ENCODE measurements at places on chromosomes 3 and 15.
A peak's percentile ranks its signal among the peaks of the same experiment; 100 is the strongest.

DNA sequence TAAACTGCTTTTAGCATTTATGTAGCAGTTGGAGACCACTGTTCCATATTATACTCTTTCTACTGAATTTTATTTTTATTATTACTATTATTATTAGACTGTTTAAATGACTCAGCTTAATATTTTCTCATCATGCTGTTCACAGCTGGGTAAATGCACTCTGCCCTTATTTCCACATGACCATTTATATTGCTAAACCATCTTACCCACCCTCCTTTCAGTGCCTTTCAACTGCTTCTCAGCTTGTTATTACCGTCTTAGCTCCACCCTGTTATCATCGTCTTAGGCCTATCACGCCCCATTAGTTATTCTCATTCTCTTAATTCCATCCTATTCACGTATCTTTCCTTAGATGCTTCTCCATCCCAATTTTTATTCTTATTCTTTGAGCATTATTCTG lies 212.6 kb downstream of the GAP43 start:
- no peak for DNase-seq

GRCh38 chr15:74364936-74365597 lies 2.4 kb downstream of the CYP11A1 start:
- no peak for DNase-seq

GRCh38 chr15:88776646-88777045 lies 26.6 kb upstream of the ACAN start:
- no peak for DNase-seq

DNA sequence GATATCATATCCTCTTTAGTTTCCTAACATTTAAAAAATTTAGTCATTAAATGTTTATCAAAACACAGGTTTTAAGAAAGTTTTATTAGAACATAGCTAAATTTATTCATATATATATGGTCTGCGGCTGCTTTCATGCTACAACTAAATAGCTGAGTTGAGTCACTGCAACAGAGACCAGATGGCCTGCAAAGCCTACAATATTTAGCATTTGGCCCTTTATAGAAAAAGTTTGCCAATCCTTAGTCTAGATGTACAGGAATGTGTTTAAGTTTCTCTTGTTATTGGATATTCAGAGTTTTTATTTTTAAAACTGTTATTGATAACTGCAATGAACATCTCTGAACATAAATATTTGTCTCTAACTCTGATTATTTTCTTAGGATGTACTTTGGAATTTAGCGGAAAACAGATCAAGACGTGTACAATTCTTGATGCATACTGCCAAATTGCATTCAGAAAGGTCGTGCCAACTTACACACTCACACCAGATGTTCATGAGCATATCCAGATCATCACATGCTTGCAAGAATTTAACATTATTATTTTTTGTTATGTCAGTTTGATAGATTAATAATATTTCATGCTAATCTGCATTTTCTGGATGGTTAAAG lies 157.9 kb downstream of the STAC start:
- DNase-seq, result no peak

DNA sequence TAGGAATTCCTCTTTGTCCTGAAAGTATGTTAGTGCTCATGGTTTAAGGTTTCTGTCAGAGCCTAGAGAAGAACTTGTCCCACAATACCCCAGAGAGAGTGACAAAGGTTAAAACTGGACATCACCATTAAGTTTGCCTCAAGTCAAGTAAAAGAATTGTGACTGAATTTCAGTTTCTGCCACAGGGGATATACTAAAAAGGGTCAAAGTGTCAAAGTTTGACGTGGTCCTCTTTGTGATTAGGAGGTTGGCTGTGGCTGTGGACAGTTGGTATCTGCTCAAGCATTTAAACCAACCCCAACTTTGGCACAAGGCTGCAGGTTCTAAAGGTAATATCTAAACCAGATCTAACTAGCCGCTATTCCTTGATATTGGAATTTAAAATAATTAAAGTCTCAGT lies 26.1 kb downstream of the FMN1 start:
- no peak for DNase-seq

GRCh38 chr15:35921046-35921445 lies 375.1 kb upstream of the DPH6 start:
- no peak for DNase-seq

DNA sequence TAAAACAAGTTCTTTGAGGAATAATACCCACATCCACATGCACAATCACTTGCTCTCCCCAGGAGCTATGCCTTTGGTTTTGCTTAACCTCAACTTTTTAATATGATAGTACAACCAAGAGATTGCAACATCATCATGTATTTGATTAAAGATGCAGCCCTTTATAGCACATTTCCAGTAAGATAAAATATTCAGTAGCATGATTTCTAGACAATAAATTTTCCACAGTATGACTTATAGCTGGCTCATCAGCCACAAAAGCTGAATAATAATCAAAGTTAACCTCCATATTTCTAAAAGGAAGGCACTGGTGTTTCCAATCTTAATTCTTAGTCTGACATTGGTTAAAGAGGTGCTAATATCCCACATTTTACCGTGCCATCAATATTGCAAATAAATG lies 622.5 kb downstream of the TBL1XR1 start:
- DNase-seq, result no peak

GRCh38 chr3:122952520-122952919 lies 75.0 kb downstream of the SEMA5B start:
- DNase-seq, result no peak

DNA sequence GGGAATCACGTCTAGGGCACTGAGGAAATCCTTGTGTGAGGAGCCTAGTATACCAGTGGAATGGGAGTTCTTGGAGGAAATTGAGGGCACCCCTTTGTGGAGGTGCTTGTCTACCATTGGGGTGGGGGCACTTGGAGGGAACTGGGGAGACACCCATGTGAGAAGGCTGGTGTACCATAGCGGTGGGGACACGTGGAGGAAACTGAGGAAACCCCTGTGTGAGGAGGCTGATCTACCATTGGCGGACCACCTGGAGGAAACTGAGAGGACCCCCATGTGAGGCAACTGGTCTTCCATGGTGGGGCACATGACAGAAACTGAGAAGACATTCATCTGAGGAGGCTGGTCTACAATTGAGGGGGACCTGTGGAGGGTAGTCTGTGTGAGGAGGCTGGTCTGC lies 164.5 kb downstream of the FBLN2 start:
- no peak for DNase-seq

GRCh38 chr3:112958811-112959560 lies 15.9 kb downstream of the CD200R1 start:
- DNase-seq, result no peak

GRCh38 chr15:79451361-79451999 lies 19.3 kb downstream of the MINAR1 start:
- no peak for DNase-seq

DNA sequence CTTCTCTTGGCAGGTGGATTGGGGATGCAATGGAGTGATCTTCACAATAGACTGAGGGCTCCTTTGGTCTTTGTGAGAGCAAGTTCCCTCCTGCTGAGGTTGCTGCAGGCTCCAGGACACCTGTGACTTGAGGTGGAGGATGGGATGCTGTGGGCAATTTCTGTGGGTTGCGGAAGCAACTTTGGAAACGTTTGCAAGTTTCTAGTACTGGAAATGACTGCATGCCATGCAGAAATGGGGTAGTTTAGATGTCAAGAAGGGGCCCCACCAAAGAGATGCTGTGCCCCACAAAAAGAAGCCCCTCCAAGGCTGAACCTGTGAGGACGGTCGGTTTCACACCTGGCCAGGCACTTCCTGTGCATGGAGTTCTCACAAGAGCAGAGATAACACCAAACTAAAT lies 80.4 kb upstream of the XCR1 start:
- no peak for DNase-seq

DNA sequence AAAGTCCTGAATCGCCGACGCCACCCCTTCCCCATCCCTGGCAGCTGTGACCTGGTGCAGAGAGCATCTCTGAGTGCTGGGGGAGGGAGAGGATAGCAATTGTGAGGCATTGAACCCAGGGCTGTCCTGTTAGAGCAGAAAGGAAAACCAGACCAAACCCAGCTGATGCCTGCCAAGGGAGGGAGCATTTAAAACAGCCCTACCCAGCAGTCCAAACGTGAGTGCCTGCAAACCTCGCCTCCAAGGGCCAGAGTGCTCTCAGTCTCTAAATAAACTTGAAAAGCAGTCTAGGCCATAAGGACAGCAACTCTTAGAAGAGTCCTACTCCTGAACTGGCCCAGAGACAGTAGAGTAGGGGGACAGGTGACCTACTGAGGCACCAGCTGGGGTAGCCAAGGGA lies 20.0 kb upstream of the LARS2 start:
- no peak for DNase-seq

GRCh38 chr3:151178208-151178845 lies 24.7 kb downstream of the GPR171 start:
- DNase-seq, result no peak

DNA sequence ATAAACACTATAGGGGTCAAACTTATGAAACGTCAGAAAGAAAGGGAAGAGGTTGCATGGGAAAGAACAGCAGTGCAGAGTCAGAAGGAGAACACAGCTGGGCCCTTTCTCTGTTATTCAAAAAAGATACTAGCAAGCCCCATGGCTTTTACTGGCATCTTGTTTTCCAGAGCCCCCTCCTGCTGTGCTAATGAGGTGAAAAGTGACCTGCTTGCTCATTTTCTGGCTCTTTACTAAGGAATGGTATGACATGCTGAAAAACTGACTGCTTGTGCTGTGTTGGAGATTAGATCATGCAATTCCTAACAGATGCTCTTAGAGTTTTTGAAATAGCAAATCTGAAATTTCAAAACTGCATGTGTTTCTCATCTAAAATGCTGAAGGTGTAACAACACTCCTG lies 541.6 kb upstream of the ALCAM start:
- DNase-seq, result no peak

DNA sequence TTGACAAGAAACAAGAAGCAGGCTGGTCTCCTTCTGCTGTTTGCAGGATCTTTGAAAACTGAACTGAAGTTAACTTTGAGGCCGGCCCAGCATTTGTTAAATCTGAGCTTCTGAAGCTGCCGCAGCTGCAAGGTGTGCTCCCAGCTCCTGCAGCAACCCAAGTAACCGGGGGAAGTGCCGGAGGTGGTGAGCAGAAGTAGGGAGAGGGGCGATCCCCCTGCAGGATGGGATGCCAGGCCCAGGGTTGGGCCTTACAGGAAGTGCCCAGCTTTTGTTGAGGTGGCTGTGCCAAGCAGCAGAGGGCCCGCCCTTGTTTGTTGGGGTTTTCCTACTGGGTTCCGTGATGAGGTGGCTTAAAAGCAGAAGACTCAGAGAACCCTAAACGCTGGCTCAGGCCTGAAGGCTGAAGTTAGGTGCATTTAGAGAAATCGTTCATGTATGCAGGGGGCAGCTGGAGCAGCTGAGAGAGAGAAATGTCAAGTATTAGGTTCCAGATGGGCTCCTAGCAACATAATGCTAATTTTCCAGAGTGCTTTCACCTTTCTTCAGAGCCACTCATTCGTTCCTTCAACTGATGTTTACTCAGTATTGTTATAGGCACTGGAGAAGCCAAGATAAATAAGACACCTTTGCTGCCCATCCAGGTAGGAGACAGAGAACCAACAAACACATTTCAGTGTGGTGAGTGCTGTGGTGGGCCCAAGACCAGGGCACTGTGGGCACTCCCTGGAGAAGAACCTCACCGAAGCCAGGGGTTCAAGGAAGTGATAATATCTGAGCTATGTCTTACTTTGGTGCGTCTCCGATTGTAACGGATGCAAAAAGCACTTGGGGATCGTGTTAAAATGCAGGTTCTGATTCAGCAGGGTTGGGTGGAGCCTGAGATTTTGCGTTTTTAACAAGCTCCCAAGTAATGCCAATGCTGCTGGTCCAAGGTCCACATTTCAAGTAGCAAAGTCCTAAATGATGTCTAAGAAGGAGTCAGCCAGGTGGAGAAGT lies 42.2 kb upstream of the PLCL2 start:
- DNase-seq, result peak; percentile 57

GRCh38 chr3:17047162-17047561 lies 162.4 kb downstream of the PLCL2 start:
- DNase-seq, result no peak

DNA sequence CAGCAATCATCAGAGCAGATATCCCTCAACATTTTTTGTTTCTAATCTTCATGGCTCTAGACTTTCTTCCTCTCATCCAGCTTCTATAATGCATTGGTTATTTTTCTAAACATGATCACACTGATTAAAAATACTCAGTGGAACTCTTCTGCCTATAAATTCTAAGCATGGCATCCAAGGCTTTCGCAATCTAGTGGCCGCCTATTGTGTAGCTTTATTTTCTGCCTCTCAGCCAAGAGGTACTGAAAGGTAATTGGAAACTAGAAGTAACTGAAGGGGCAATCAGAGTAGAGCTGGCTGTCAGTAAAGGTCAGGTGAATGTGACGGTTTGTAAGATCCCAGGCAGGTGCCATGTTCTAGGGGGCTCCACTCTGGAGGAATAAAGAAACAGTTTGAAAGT lies 33.4 kb downstream of the OXSM start:
- DNase-seq, result no peak

DNA sequence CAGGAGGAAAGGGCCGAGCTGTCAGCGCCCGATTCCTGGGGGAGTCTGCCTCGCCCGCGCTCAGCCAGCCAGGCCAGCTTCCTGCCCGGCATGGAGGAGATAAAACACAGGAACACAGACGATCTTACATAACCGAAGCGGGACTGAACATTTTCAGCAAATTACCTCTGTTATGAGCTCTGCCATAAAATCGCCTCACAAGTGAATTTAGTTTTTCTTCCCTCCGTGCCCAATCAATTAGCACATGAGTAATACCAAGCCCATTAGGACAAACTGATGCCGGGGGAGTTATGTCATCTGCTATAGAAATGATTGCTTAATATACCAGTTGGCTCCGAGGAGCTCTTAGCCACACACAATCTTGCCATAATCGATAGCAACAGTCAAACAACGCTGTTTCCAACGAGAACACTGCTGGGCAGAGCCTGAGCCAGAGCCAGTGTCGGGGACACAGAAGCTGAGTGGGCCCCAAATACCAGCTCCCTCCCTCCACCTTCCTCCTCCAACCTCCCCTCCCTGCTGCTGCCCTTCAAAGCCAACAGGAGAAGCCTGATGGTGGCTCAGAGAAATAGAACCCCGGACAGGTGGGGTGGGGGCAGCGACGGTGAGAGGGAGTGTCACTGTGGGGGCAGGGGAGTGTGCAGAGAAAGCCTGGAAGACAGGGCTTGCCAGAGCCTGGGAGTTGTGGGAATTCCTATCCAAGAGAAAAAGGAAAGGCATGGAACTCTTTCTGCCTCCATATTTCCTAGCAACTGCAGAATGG lies 279.4 kb upstream of the TLE3 start:
- DNase-seq, result no peak

DNA sequence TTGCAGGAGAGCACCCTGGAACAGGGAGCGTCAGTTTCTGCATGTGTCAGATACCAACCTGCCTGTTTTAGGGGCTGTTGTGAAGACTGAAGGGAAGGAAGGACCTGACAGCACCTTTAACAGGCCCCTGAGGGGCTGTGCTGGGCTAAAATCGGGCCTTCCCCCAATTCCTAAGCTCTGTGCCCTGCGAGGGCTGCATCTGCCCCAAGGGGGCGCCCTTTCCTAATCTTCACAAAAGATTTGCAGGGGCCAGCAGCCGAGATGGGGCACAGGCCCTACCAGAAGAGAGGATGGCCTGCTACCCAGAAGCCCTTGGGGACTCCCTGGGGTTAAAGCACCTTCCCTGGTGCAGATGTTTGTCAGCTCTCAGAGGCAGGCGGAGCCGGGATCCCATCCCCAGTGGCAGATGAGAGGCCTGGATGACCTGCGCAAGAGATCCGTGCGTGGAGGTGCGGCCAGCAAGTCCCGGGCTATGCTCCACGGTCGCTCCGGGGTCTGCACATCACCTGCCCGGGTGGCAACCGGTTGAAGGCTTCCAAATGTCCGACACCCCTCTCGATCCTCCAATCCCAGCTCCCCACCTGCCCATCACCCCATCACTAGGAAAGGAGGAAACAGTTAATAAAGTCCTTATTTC lies 53.6 kb downstream of the RHCG start:
- no peak for DNase-seq

Measured in activated CD4-positive, alpha-beta T cell treated with anti-CD3 and anti-CD28 coated beads, Interleukin-2, amount 50 U/mL, for 4 hours (primary cell).